Retinal pigment epithelial cell (primary cell): ENCODE measurements at places on chromosomes 2 and 18.

DNA sequence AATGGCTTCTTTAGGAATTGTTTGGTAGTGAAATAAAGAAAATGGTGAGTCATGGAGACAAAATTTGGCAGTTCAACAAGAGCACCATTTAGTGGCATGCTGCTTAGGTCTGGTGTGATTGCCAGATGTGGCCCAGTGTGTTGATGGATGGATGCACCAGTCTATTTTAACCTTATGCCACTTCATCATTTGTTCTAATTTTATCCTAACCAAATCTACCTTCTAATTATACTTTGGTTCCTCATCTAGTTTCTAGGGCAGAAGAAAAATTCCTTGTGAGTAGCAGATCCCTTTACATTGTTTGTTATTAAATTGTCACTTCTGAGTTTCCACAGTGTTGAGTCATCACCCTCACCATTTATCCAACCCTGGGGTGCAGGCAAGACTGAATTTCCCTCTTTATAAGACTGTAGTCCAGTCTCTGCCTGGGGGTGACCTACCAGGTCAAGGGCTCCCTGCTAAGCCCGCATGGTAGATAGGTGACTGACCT, 32.5 kb downstream of the NABP1 start:
- DNase-seq = no peak

GRCh38 chr2:58971511-58972360, 730.6 kb upstream of the FANCL start:
- DNase-seq = no peak

GRCh38 chr2:211901226-211901846, 637.3 kb downstream of the ERBB4 start:
- DNase-seq = no peak

DNA sequence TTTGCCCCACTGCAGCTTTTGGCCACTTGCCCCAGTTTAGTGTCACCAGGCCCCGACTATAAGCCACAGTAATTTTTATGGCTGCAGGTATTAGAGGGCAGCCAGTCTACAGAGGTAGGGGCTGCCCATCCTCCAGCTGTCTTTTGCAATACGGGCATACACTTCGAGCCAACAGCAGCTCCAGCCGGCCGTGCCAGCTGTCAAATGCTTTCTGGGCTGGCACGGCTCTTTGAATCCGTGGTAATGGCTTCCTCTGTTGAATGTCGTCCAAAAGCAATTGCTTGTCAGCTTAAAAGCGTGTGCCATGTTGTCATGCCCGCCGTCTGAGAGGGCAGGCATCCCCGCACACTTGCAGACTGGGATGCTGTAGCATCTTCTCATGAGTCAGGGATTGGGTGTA, 41.3 kb downstream of the BCL2L11 start:
- no peak for DNase-seq

GRCh38 chr18:57075716-57076400, 71.0 kb upstream of the BOD1L2 start:
- no peak for DNase-seq

- DNase-seq = no peak
Measured at GRCh38 chr2:68385220-68385906, 20.3 kb downstream of the PLEK start.

- DNase-seq = no peak
Measured at GRCh38 chr2:236870370-236870769, 215.3 kb upstream of the COPS8 start.

GRCh38 chr2:20623241-20623640, 27.7 kb downstream of the HS1BP3 start:
- DNase-seq = no peak

DNA sequence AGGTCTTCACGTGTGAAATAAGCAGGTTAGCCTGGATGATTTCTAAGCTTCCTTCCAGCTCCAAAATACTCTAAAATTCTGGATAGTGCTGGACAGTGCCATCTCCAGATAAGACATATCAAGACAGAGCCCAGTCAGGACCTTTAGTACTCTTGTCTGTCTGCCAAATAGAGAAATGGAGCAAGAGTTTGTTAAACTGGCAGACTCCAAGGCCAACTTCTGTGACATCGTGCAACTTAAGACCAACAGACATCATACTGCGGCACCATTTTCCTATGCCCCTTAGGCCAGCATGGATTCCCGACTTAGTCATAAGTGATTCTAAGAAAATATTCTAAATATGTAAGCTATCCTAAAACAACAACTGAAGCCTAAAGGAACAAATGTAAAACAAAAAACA, 118.6 kb downstream of the RBMS1 start:
- no peak for DNase-seq

GRCh38 chr2:1607971-1608688, 136.2 kb downstream of the PXDN start:
- no peak for DNase-seq

- no peak for DNase-seq
Measured at GRCh38 chr2:174728096-174728495, 36.2 kb downstream of the CHRNA1 start.

GRCh38 chr2:217740756-217741155, 262.0 kb downstream of the TNS1 start:
- DNase-seq = no peak

DNA sequence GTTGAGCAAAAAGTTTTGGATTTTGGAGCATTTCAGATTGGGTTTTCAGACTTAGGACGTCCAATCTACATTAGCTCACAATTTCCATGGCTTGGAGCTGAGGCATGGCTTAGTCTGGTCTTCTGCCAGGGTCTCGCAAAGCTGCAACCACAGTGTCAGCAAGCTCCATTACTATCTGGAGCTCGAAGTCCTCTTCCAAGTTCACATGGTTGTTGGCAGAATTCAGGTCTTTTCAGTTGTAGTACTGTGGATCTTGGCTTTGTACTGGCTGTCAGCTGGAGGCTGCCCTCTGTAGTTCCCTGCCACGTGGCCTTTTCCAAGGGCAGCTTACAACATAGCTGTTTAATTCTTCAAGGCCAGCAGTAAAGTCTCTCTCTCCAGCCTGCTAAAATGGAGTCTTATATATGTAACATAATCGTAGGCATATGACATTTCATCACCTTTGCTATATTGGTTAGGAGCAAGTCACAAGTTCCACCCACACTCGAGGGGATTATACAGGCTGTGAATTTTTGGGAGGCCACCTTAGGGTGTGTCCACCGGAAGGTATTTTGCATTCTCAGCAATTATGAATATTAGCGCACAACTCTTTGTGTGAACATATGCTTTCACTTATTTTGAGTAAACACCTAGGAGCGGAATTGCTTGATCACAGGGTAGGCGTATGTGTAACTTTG, 41.5 kb upstream of the EPC2 start:
- DNase-seq = no peak

DNA sequence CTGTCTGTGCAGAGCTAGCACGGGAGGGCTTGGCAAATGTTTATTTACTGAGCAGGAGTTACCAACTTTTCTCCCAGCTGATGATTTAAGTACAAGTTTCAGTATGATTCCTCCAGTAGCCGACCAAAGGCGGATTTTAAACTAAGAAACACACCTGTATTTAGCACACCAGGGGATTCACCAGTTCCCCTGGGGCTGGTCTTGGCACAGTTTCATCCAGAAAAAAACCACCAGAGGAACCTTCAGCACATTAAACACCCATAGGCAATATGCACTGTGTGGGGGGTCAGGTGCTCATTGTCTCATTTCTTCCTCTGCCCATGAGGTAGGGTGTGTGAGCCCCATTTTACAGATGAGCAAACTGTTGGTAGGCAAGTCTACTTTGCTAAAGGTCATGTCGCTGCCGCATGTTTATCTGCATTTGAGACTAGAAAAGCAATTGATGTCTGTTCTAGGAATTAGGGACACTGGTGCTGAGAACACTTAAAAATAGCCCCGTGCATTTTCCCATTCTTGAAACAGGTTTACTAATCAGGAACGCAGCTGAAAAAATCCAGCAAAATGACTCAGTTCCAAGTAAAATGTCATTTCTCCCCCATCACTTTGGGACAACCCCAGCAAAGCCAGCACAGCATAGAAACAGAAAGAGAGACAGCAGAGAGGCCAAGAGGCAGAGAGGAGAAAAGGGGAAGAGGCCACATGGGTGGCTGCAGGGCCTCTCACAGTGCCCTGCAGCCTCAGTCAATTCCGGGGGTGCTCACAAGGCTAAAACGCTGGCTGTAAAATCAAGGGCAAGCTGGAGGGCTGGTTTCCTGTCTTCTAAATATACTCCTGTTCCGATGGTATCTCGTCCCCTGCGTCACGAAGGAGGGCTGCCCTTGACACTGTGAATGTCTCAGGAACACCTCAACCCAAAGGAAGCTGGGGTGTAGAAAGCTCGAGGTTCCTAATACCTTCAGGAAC, 166.8 kb upstream of the ID2 start:
- DNase-seq = no peak

DNA sequence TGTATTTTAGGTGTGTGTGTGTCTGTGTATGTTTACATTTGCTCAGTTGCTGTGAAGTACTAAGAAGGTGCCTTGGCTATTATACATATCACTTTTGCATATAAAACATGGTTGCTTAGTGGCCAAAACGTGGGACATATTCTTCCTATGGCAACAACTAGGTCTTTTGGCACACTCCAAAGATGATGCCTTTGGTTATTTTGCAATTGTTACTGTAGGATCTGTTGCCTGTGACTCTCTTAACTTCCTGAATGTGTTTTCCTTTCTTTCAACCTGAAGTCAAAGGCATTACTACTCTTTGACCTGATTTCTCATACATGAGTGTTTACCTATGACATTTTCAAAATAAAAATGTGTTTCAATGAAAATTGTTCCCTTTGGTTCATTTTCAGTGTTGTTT, 160.5 kb downstream of the UBE2E3 start:
- DNase-seq = no peak

GRCh38 chr2:182103526-182103925, 117.9 kb downstream of the PPP1R1C start:
- DNase-seq = no peak

DNA sequence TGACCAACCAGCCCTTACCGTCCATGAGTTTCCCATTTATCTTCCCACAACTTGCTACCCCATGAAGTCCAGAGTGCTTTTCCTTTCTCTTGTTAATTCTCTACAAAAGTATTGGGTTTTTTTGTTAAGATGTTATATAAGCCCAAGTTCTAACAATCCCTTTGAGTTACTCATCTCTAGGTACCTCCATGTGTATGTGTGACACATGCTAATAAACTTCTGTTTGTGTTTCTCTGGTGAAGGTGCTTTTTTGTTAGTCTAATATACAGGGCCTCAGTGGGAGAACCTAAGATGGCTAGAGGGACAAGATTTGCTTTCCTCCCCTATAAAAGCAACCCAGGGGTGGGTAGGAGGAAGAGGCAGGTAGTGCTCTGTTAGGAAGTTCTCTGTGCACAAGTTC, 31.8 kb upstream of the RMDN2 start:
- DNase-seq = no peak

DNA sequence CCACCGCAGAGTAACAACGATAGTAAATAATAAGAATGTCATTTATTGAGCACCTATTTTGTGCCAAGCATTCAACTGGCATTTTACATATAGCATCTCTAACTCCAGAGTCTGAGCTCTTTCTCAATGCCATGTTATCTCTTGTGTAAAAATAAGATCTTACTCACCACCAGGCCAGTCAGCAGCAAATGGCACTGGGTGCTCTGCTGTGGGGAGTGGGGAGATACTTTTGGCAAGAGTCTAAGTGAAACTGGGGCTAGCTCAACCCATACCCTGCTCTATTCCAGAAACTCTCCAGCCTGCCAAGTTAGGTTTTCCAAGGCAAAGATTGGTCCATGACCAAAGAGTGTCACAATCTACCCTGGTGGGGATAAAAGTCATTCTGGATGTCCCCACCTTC, 5.0 kb upstream of the SLC4A3 start:
- no peak for DNase-seq

GRCh38 chr2:238081561-238081960, 18.6 kb upstream of the ESPNL start:
- DNase-seq = no peak

- DNase-seq = no peak
Measured at GRCh38 chr2:160309585-160309984, 109.5 kb upstream of the ITGB6 start.

DNA sequence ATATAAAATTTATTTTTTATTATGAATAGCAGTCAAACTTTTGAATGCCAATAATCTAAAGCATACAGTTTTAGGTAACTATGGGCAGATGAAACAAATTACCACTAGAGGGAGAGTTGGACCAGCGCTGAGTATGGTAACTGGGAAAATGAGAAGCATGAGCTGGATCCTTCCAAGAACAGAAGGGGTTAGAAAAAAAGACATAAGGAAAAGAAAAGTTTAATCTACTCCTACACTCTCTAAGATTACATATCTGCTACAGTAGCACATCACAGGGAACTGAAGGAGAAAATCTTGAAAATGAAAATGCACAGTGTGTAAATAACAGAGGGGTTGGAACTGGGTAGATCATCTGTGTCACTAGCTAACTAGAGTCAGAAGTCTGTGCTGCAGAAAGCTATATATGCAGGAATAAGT, 15.5 kb downstream of the REG3G start:
- DNase-seq = no peak

DNA sequence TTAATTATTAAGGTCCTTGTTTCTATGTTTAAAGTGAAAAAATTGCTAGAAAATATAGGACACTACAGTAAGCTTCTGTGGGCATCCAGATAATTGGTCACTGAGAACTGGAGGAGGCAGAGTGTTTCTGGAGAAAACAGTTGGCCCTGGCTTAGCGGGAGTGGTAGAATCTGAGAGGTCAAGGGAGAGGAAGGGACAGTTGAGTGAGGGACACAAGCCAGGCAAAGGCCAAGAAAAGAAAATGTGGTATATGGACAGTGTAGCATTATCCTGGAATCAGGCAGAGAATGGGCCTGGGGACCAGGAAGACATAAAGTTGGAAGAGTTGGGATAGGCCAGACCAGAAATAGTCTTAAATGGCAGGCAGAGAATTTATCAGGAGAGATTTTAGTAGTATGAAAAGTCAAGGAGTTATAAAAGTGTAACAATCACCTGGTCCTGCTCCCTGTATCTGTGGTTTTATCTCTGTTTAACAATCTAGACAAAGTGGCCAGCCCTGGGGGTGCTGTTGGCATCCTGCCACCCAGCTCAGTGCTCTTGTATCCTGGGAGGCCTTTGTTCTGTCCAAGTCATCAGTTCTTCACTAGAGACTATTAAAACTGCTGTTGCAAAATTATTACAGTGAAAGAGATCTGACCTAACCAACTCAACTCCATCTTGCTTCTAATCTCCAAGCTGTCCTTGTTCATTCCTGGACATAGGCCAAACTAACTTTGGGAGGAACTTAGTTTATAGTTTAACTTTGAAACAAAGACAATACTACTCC, 15.4 kb upstream of the MSGN1 start:
- DNase-seq = no peak
